Astrocyte (in vitro differentiated cells and primary cell): ENCODE measurements at places on chromosomes 11 and 22. TPM values are rescaled to one million over a fixed set of nuclear protein-coding genes. Genes with fewer than 3 reads are reported as not detected.

LRRC74B gene
- total RNA-seq, result 0.19 TPM in 1 of 2 replicates, not detected in the other

UBQLNL gene
- total RNA-seq, result 0.27 TPM in 1 of 2 replicates, not detected in the other

POTEH gene
- not detected in 2 replicates for total RNA-seq

NCF4 gene
- not detected in 2 replicates for total RNA-seq

ROBO3 gene
- total RNA-seq, result 12.9 and 14.5 TPM in 2 replicates

MRGPRX4 gene
- not detected in 2 replicates for total RNA-seq

OR52E6 gene
- not detected in 2 replicates for total RNA-seq

GPHA2 gene
- total RNA-seq, result not detected in 2 replicates

AMOTL1 gene
- 46.1 and 47.8 TPM in 2 replicates for total RNA-seq

DNA sequence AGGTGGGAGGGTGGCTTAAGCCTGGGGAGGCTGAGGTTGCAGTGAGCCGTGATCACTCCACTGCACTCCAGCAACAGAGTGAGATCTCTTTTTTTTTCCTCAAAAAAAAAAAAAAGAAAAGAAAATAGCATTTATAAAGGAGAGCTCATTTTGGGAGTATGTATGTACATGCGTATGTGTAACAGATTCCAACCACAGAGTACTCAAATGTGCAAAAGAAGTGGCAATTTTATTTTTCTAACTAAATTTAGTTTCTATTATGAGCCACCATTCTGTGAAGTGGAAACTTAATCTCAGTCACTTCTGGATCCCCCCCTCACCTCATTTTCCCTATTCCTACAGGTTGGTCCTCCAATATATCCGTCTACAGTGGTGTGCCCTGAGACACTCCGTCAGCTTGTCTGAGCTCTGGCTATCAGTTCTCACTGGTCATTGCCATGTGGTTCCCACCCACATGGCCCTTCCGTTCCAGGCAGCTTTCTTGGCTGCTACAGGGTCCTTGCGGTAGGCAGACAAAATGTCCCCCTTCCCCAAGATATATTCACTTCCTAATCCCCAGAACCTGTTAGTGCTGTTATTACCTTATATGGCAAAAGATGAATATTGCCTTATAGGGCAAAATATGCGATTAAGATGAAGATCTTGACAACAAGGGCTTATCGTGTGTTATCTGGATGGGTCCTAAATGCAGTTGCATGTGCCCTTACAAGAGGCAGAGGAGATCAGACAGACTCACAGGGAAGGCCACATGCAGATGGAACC, 35.8 kb upstream of the TSKU start:
- DNase-seq, result no peak

DNA sequence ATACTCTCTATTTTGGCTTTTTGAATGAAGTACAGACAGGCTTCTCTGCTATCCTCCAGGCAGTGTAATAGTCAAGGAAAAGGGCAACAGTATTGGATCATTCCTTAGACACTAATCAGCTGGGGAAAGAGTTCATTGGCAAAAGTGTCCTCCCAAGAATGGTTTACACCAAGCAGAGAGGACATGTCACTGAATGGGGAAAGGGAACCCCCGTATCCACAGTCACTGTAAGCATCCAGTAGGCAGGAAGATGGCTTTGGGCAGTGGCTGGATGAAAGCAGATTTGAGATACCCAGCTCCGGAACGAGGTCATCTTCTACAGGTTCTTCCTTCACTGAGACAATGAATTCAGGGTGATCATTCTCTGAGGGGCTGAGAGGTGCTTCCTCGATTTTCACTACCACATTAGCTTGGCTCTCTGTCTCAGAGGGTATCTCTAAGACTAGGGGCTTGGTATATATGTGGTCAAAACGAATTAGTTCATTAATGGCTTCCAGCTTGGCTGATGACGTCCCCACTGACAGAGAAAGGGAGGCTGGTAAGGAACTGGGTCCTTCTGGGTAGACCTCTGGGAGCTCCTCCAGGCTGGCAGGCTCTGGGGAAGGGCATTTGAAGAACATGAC, 5.2 kb downstream of the XBP1 start:
- no peak for DNase-seq

GRCh38 chr11:105538588-105538987, 71.3 kb upstream of the GRIA4 start:
- DNase-seq, result no peak

DNA sequence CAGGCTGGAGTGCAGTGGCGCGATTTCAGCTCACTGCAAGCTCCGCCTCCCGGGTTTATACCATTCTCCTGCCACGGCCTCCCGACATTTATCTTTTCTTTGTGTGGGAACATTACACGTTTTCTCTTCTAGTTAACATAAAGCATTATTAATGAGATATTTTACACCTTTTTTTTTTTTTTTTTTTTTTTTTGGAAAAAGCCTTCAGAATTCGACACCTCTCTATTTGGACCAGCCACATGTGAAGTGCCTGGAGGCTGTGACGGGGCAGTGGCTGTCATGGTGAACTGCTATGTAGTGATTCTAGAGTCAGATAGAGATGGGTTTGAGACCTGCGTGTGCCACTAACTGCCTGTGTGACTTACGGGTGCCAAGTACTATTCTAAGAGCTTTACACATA, 64.3 kb downstream of the SMIM38 start:
- DNase-seq, result no peak

DNA sequence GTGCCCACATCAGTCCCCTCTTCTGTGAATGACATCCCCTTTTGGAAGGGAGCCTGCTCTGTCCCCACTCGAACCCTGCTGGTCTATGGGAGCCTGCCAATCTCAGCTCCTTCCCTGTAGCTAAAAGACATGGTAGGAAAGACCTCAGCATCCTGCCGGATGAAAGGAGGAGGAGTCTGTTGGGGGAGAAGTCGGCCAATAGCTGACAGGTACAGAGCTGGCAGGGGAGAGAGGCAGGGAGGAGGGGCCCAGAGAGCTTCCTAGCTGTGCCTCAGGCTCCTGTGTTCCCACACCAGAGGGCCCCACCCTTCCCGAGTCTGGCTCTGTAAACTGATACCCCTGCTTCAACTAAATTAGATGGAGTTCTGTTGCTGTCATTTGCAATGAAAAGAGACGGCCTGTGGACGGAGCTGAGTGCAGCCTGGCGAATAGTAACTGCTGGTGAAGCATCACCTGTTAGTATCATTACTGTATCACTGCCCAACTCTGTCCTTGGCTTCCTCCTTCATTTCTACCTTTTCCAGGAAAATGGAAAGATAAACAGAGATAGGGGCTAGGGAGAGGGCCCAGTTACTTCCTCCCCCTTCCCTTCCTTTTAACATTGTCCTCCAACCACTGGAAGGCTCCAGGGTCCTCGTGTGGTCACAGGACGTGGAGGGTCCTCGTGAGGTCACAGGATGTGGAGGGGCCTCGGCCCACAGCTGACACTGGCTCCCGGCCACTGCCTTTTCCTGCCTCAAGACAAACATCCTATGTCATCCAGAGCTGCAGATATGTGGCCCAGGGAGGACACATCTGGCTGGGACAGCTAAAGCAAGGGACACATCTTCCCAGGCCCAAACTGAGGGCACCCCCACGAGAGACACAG, 15.1 kb downstream of the FXYD6 start:
- no peak for DNase-seq

DNA sequence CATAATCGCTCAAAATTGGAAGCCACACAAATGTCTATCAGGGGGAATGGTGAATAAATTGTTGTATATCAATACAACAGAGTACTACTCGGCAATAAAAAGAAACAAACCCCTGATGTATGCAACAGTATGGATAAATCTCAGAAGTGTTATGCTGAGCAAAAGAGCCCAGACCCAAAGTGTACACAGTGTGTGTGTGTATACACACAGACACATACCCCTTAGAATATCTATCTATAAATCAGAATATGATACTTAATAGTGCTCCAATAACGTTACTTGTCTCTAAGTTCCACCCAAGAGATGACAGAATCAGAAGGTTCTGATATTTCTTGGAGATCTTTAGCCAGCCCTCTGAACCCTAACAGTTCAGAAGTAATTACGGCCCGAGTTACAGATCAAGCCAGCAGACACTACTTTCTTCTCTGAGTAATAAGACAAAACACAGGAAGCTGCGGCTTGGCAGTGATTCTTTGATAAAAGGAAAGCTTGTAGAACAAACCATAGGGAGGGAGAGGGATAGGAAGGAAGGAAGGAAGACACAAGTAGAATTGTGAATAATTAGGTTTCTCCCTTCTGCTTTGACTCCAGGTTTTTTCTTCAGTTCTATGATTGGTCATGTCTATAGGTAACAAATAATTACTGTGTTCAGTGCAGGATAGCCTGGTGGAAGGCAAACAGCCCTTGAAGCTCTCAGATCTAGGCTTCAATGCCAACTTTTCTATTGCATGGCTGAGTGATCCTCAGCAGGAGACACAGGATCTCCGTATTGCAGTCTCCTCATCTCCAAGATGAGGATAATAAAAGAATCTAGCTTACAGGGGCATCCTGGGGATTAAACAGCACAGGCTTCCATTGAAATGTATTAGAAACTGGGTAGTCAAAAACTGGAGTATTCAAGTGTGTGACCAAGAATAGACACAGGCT, 75.6 kb upstream of the TEAD1 start:
- peak; percentile 72 for DNase-seq

- DNase-seq, result no peak
Measured at GRCh38 chr11:96127596-96127959, 203.7 kb upstream of the MTMR2 start.

DNA sequence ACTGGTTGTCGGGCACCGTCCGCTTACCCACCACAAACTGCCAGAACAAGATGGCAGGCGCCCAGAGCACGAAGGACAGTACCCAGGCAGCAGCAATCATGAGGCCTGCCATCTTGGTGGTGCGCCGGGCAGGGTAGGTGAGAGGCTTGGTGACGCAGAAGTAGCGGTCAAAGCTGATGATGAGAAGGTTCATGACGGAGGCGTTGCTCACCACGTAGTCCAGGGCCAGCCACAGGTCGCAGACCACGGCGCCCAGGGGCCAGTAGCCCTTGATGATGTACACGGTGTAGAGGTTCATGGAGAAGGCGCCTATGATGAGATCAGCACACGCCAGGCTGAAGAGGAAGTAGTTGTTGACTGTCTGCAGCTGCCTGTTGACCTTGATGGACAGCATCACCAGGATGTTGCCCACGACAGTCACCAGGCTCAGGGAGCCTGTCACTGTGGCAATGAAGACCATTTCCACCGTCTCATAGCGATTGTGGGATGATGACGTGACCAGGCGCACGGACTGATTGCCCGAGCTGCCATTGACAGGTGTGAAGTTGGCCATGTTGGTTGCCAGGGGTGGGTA, 4.6 kb downstream of the MDK start:
- no peak for DNase-seq

GRCh38 chr11:19625438-19625837, 87.2 kb upstream of the NAV2 start:
- no peak for DNase-seq

- no peak for DNase-seq
Measured at GRCh38 chr11:61546663-61547062, 34.2 kb downstream of the SYT7 start.

- DNase-seq, result peak; percentile 36
Measured at GRCh38 chr22:26642465-26643417, 14.6 kb upstream of the MIAT start.

GRCh38 chr11:83764643-83765042, 478.5 kb upstream of the CCDC90B start:
- DNase-seq, result no peak

- no peak for DNase-seq
Measured at GRCh38 chr11:35011389-35011788, 95.0 kb downstream of the PDHX start.

- DNase-seq, result no peak
Measured at GRCh38 chr11:64581057-64581523, 9.9 kb upstream of the SLC22A12 start.

DNA sequence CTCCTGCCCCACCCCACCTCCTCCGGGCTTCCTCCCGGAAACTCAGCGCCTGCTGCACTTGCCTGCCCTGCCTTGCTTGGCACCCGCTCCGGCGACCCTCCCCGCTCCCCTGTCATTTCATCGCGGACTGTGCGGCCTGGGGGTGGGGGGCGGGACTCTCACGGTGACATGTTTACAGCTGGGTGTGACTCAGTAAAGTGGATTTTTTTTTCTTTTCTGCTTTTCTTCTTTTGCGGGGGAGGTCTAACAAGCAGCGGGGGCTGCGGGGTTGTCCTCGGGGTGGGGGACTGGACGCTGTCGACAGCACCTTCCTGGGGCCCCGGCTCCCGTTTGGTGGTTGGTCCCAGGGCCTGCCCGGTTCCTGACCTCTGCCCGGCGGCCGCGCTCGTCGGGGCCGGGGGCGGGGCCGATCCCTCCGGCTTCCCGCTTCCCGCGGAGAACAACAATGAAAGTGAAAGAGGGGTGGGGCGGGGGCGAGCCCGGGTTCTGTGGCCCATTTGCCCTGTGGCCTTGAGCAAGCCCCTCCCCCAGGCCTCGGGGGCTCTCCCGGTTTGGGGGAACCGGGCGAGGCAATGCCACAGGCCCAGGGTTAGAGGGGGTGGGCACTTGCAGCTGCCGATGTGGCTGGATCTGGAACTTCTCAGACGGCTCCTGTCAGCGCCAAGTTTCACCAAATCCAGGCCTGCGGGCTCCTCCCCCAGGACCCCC, 975 bp upstream of the MDK start:
- DNase-seq, result no peak

- DNase-seq, result no peak
Measured at GRCh38 chr11:129888451-129888850, 6.9 kb downstream of the NFRKB start.

DNA sequence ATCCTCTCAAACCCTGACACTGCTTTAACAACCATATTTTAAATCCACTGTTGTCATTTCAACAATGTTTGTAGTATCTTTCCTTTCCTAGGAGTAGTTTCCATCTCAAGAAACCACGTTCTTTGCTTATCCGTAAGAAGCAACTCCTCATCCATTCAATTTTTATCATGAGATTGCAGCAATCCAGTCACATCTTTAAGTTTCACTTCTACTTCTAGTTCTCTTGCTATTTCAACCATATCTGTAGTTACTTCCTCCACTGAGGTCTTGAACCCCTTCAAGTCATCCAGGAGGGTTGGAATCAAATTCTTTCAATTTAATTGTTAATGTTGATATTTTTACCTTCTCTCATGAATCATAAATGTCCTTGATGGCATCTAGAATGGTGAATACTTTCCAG, 22.4 kb downstream of the CCDC82 start:
- no peak for DNase-seq

DNA sequence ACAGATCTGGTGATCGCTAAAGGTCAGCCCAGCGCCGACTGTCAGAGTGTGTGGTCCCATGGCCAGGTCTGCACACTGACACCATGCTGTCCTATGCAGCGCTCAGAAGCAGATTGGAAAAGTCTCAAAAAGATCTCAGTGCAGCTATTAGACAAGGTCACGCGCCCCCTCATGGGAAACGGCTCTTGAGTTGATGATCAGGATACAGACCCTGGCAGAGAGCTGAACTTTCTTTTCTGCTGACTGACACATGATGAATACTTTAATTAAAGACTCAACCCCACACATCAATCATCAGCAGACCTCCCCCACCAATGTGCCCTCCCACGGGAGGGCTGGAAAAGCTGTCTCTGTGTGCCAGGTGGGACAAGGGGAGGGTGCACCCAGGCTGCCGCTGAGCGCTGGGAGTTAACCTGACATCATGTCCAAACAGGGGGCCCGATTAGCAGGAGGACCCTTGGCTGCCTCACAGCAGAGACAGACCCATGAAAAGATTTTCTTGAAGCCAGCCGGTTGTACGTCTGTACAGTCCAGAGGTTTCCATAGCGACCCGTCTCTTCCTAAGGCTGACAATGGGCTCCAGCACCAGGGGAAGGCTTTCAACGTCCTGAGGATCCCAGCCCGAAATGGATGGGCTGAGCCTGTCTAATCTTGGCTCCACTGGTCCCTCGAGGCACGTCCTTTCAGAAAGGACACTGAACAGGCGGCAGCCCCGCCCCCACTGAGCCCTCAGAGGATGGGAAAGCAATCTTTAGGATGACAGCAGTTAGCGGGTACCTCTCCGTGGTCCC, 26.9 kb downstream of the RASD2 start:
- no peak for DNase-seq
